NCI-H446 treated with DMSO at 0.1 percent for 48 hours (cell line): ENCODE measurements at places on chromosomes 7 and 10.

DNA sequence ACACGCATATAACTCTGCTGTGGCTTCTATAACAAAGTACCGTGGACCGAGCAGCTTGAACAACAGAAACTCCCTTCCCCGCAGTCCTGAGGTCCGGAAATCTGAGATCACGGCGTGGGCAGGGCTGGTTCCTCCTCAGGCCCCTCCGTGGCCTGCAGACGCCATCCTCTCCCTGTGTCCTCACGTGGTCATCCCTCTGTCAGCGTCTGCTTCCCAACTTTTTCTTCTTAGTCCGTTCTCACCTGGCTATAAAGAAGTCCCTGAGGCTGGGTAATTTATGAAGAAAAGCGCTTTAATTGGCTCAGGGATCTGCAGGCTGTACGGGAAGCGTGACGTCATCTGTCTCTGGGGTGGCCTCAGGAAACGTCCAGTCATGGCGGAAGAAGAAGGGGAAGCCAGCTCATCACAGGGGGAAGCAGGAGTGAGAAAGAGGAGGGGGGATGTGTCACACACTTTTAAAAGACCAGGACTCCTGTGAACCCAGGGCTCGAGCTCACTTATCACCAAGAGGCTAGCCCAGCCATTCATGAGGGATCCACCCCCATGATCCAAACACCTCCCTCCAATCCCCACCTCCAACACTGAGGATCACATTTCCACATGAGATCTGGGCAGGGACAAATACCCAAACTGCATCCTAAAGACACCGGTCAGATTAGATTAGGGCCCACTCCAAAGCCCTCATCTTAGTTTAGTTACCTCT, 91.2 kb upstream of the INSIG1 start:
- no peak for DNase-seq

DNA sequence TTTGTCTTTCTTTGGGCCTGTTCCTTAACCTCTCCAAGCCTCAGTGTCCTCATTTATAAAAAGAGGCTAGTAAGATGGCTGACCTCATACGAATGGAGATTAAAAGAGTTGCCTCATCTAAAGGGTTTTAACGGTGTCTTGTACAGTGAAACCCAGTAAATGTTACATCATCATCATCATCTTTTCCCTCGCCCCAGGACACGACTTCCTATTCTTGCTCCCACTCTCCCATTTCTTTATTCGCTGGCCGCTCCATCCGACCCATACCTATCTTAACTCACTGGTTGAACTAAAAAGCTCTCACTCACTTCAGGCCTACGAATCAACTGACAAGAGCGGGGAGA, 554 bp downstream of the FRA10AC1 start:
- no peak for DNase-seq

GRCh38 chr10:3571310-3571825, 213.6 kb downstream of the KLF6 start:
- DNase-seq = no peak

DNA sequence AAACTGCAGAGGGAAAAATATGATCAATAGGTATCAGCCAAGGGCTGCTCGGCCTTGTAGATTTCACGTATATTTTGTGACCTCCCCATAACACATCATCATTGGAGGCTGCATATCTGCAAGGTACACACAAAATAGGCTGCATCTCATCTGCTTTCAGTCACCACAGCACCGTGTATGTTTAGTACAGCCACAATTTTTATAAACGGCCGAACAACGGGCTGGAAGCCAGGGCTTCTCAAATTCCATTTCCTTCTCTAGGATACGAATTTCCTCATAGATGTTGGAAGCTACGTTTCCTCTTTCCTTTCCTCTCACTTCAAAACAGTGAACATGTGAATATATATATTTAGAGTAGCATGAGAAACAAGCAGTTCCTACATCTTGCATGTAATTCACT, 20.2 kb upstream of the FOXK1 start:
- DNase-seq = no peak
